ENCODE measurements at places on chromosomes 2 and 18.

GRCh38 chr2:206635015-206635414, 7.3 kb upstream of the FAM237A start:
- DNase-seq = no peak

GRCh38 chr2:128782411-128783192, 463.9 kb upstream of the HS6ST1 start:
- no peak for DNase-seq

GRCh38 chr2:226118471-226119429, 680.9 kb downstream of the IRS1 start:
- DNase-seq = peak; percentile 88

GRCh38 chr2:19757586-19757985, 144.2 kb downstream of the TTC32 start:
- DNase-seq = no peak

GRCh38 chr2:72330652-72331051, 183.0 kb upstream of the CYP26B1 start:
- no peak for DNase-seq

- peak; percentile 71 for DNase-seq
Measured at GRCh38 chr2:3536682-3537632, 17.6 kb upstream of the ADI1 start.

- no peak for DNase-seq
Measured at GRCh38 chr2:121532894-121533293, 2.2 kb downstream of the RNU4ATAC start.

- no peak for DNase-seq
Measured at GRCh38 chr18:80168982-80169381, 59.9 kb downstream of the ADNP2 start.

DNA sequence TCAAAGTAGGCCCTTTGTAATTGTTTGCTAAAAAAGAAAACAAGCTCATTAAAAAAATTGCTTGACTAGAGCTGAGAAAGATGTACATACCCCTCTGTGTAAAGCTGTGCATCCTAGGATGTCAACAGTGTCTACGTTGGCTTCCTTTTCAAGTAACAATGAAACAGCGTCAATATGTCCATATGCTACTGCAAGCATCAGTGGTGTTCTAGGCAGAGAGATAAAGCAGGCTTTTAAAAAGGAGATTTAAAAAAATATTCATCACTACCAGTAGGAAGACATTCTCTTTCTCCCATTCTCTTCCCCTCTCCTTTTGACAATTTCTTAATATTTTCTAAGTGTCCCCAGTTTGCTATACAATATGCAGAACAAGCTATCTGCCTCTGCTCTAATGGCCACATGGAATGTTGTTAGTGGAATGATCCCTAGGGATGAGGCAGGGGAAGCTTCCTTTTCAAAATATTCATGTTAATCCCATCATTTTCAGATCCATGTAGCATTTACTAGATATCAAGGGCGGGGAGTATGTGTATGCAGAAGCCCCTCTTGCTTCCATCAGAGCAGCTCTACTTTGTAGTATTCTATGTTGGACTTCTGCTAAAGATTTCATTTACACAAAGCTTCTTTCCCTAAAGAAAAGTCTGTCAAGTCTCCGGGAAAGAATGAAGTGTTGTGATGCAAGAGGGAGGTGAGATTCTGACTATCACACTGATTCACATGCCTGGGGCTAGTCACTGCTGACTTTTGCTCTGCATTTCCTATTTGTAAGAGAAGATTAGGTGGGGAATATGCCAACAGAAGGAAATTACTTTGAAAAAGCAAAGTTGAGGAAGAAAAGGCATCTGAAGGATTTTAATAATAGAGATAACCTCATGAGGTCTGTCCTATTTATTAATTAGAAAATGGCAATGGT, 81.5 kb upstream of the PGAP1 start:
- peak; percentile 24 for DNase-seq

- no peak for DNase-seq
Measured at GRCh38 chr2:144099340-144099739, 420.6 kb downstream of the ZEB2 start.

DNA sequence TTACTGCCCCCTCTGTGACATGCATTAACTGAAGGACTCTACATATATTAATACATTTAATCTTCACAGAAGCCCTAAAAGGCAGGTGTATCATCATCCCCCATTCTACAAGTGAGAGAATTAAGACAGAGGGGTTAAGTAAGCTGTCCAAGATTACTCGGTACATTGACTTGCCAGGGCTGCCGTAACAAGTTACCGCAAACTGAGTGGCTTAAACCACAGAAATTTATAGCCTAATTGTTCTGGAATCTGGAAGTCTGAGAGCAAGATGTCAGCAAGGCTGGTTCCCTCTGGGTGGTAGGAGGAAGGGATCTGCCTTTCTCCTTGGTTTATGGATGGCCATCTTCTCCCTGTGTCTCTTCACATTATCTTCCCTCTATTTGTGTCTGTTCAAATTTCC, 605.5 kb downstream of the EPHA4 start:
- DNase-seq = peak; percentile 78

DNA sequence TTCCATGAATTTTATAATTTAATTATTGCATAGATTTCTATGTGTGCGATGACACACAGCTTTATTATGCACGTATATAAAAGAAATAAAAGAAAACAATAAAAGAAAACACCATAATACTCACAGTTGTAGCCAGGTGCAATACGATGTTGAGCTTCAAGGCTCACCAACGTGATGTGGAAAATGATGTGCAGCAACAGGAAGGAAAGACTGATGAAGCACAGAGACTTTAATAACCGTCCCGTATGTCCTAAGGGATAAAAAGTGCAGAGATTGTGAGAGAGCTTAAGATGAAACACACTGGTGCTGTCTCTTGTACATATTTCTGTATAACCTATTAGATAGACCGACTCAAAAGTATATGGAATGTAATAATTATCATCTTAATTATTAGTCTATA, 170.0 kb downstream of the PIEZO2 start:
- DNase-seq = no peak

DNA sequence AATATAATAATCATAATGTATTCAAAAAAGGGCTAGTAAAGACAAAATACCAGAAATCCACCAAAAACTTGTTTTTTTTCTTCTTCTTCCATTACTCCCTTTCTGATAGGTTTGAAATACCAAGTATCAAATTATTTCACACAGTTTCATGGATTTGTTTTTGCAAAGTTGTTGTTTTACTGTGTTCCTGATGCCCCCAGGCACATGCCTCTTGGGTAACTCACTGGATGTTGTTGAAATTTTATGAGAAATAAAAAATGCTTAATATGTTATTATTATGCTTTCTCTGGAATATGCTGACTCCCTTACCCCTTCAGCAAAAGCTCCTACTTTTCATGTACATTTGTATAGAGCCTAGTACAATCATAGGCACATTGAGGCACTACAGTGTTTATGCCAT, 419.6 kb downstream of the NRXN1 start:
- peak; percentile 55 for DNase-seq

GRCh38 chr18:59597049-59597448, 100.2 kb downstream of the CCBE1 start:
- DNase-seq = no peak

- no peak for DNase-seq
Measured at GRCh38 chr2:156309167-156309566, 23.4 kb downstream of the NR4A2 start.

DNA sequence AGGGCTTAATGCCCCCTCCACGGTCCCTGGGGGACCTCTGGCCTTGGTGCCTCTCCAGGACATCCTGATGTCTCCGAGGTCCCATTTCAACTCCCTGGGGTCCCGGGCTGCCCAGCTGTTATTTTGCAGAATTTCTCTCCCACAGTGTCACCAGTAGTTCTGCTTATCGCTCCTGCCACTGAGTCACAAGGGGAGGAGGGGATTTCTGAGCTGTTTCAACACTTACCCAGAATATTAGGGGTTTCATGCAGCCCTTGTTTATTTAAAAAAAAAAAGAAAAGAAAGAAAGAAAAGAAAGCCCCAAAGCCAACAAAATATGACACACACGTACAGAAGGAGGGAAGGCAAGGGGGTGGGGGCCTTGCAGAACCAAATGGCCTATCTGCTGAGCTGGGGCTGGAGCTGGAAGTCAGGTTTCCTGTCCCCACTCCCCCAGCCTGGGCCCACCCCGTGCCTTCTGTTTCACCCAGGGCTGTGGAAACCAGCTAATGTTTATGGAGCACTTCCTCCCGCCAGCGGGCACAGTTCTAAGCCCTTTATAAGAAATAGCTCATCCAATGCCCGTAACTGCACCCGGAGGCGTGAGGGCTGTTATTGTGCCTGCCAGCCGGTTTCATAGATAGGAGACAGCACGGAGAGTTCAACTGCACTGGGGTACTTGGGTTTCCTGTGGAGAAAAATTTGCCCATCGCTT, 8.4 kb upstream of the ARID5A start:
- peak; percentile 71 for DNase-seq

GRCh38 chr2:220120041-220120440, 492.6 kb downstream of the SLC4A3 start:
- no peak for DNase-seq

DNA sequence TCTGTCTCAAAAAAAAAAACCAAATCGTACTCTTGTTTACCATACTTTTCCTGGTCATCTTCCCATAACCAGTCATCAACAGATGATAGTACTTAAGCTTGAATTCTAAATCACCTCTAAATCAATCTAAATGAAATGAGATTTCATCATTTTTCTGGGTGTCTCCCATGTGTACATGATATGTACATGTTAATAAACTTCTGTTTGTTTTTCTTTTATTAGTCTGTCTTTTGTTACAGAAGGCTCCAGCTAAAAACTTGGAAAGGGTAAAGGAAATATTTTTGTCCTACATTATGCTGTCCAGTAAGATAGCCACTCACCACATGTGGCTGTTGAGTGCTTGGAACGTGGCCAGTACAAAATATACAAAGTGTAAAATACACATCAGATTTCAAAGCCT, 78.7 kb upstream of the MSH6 start:
- no peak for DNase-seq

GRCh38 chr2:121160366-121160765, 124.6 kb downstream of the TFCP2L1 start:
- DNase-seq = peak; percentile 23

GRCh38 chr18:8948471-8949149, 153.9 kb upstream of the NDUFV2 start:
- peak; percentile 99 for DNase-seq

DNA sequence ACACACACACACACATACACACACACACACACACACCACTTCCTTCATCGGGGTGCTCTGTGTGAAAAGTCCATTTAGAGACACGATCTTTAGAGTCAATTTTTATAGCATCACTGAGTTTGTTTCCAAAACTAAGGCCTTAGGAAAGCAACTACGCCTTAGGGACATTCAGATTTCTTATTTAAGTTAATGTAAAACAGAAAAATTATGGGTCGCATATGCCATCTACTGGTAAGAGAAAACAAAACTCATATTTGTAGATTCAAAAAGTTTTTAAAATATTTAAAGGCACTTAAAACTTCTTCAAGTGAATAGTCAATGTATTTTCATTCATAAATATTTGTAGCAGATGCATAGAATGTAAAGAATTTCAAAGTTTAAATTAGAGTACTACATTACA, 166.2 kb downstream of the ATAD2B start:
- peak; percentile 57 for DNase-seq

GRCh38 chr2:105187531-105187930, 54.0 kb upstream of the GPR45 start:
- peak; percentile 47 for DNase-seq

GRCh38 chr18:54086046-54086802, 138.2 kb downstream of the MBD2 start:
- DNase-seq = no peak

- no peak for DNase-seq
Measured at GRCh38 chr2:126367361-126367760, 288.6 kb upstream of the GYPC start.

GRCh38 chr2:44959855-44960254, 18.4 kb downstream of the SIX3 start:
- no peak for DNase-seq

DNA sequence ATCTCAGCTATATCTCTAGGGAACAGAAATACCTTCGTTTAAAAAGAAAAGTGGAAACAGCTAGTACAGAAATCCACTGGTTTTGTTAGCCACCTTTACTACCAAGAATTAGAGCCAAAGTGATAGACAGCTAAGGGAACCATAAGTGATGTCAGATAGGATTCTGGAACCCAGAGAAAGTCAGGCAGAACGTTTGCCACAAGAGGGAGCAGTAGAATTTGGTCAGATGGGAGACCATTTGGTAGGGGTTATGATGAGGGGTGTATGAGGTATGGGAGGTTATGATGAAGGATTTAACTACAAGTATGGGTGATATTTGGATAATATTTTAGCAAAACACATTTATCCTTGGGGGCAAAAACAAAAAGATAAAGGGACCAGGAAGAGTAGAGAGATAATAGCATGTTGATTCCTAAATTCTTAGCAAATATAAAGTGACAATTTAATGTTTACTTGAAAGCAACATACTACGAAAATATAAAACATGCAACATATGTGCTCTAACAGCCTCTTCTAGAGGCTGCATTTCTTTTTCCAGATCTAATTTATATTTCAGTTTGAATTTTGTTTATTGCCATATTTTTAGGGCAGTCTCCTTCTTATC, 3.3 kb downstream of the SLC8A1 start:
- DNase-seq = peak; percentile 59

GRCh38 chr18:50594942-50595341, 35.1 kb downstream of the MAPK4 start:
- DNase-seq = no peak

- peak; percentile 77 for DNase-seq
Measured at GRCh38 chr2:28958689-28959088, 22.4 kb upstream of the TOGARAM2 start.

GRCh38 chr18:62183578-62184195, 3.2 kb downstream of the PIGN start:
- DNase-seq = peak; percentile 52

- DNase-seq = peak; percentile 76
Measured at GRCh38 chr18:72342933-72343332, 201.2 kb downstream of the CBLN2 start.

DNA sequence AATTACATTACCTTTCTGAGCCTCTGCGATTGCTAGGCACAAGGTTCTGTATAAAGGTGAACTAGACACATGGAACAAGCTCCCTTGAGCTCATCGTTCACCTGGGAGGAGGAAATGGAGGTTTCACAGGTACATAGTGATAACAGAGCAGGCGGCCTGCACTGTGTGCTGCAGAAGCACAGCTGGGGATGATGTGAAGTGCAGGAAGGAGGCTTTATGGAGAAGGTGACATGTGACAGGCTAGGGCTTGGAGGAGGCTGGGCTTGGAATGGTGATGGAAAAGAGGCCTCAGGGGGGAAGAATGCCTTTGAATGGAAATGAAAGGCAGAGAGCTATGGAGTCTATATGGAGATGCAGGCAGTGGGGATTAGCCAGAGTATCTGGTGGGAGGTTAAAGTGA, 22.9 kb downstream of the MARCHF4 start:
- DNase-seq = no peak

DNA sequence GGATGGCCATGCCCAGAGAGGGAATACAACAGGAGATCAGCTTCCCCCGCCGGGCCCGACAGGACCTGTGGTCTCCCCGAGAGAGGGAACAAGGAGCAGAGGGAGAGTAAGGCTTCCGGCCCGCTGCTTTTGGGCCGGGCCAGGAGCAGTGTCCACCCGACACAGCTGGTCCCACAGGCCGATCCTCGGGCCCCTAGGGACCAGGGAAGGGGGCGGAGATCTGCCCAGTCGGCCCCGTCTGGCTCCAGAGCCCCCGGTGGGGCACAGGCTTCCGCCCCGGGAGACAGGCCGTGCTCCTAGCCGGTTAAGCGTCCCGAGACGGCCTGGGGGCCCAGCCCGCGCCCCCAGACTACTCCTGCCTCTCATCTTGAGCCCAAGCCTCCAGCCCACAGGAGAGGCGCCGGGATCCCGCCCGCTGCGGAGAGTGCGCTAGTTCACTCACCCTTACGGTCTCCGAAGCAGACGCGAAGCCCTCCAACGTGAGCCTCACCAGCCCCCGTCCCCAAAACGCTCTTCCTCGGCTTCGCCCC, at the start of gene MCFD2:
Gene MCFD2 (minus strand): TSS at position 526 of the 530 bp plus-strand sequence. CDS start 6,635 bp downstream, outside the sequence.
- DNase-seq = peak; percentile 40

GRCh38 chr2:86396291-86396785, 44.8 kb upstream of the KDM3A start:
- no peak for DNase-seq
